ENCODE measurements at places on chromosomes 3 and 15.

DNA sequence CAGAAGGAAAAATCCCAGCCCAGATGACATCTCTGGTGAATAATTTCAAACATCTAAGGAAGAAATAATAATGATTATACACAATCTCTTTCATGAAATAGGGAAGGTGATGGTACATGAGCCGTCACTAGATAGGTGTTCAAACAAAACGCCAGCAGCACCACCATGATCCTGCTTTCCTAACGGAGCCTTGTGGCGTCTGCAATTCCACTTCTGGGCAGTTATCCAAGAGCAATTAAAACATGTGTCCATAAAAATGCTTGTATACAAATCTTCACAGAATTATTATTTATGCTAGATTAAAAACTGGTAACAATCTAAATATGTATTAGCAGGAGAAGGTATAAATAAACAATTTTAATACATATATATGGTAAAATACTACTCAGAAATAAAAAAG, 33.7 kb downstream of the RTP4 start:
- DNase-seq = no peak

- no peak for DNase-seq
Observed at GRCh38 chr15:45539680-45540079, 17.1 kb upstream of the SLC30A4 start.

DNA sequence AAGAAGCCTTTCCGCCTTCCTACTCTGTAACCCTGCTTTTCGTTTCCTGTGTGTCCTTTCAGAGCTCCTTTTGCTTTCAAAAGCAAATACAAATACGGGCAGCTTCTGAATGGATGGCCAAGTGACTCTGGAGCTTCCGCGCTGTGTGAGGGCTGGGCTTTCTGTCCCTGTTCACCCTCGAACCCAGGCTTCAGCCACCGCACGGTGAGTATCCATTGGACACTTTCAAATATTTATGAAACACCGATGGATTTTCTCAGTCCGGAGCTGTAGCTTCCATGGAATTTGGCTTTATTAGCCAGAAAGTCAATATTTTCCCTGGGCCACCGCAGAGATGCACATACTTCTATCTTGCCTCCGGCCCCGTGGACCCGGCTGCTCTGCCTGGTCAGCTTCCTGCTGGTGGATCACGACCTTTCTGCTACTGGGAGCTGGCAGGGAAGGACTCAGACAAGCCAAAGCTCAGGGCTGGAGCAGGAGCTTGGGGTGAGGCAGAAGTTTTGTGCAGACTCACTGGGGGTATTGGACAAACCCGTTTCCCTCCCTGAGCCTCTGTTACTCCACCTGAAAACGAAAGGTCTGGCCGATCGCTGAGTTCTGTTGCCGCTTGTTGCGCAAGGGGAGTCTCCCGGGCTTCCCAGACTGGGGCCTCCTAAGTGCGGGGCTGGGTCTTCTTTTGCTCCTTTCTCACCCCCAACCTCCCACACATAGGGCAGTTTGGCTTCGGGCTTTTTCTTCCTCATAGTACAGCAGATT, 63.6 kb downstream of the LINGO1 start:
- peak; percentile 8 for DNase-seq

DNA sequence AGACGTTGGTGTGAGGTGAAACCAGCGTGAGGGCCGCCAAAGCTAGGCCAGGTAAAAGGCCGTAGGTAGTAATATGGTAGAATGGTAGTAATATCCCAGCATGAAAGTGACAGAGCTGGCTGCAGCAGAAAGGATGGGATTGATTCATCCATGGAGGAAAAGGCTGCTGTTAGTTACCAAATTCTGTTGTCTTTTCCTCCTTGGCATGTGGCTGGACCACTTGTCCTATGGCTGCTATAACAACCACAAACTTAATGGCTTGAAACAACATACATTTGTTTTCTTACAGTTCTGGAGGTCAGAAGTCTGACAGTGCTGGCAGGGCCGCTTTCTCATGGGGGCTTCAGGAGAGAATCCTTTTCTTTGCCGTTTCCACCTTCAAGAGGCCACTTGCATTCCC, 47.8 kb upstream of the CHST2 start:
- no peak for DNase-seq

DNA sequence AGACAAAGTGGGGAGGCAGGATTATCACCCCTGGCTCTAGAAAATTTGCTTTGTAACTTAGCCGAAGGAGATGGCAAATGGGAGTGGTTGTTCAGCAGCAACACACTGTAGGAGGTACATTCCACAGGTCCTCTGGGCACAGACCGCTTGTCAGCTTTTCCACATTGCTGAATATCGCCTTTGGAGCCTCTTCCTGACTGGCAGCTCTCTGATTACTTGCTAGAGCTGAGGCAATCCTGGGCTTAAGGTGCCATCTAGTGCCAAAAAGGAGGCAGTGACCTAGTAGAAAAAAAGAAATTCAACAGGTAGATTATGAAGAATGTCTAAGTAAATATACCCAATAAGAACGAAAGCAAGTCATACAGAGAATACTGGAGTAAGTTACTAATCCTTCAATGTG, 13.1 kb upstream of the SCN5A start:
- DNase-seq = no peak

DNA sequence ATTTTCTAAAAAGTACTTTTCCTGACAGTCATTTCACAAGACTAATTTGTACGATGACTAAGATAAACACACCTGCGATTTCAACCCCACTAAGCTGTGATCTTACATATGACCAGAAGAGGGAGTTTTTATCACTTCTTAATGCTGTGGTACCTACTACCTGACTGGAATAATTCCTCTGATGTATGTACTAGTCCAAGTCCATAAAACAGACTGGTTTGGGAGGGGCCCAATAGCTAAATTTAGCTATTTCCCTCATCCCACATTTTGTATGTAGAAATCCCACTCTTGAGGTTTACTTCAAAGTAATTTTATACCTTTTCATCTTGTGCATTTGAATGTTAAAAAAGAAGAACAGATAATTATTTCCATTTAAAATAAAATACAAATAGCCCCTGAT, 49.7 kb upstream of the SCAANT1 start:
- DNase-seq = no peak

GRCh38 chr3:34066328-34066727, 267.9 kb downstream of the PDCD6IP start:
- DNase-seq = no peak

GRCh38 chr3:190076601-190077394, 43.9 kb downstream of the P3H2 start:
- DNase-seq = peak; percentile 96

DNA sequence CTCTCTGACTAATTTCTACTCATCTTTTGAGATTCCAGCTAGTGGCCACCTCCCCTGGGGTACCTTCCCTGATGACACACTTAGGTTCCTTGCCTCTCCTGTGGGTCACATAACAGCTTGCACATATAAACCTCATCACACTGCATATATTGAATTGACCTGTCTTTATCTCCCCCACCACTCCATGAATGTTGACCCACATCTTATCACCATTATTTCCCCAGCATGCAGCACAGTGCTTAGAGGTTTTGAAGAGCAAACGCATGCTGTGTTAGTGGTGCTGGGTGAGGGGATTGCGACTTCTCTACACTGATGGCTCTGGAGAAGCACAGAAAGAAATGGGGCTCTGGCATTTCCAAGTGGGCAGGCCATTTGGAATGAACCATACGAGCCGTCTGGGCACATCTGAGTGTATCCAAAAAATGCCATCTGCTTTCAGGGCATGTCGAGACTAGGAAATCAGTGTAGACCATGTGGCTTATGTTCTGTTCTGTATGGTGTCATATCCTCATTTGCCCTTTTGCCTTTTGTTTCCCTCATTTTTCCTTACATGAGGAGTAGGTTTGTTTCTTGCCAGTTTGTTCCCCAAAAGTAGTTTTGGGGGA, 333.2 kb upstream of the TRIM42 start:
- DNase-seq = no peak

DNA sequence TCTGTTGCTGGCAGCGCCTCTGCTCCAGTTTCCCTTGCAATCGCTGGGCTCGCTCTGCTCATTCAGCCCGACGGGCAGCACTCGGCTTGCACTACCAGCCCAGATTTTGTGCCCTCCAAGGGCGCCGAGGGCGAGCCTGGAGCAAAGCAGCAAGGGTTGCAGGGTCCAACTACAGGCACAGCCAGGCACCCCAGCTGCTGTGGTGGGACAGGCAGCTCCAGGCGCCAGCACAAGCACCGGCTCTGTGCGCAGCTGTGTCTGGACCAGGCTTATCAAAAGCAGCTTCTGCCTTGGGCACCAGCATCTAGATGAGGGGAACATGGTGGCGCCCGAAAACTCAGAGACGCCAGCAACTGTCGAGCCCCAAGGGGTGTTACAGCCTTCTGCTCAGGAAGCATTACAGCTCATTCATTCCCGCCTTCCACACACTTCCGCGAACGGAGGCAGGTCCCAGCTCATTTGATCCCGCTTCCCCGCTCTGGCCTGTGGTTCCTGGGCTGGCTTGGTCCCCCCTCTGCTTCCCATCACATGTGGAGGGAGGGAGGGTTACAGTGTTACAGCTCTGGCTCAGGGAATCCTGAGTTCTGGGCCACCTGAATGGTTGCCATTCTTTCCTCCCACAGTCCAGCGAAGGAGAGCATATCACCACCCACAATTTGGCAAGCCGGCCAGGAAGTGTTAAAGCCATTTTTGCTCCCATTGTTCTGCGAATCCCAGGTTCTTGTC, 409.9 kb upstream of the ALCAM start:
- DNase-seq = no peak

- DNase-seq = no peak
Observed at GRCh38 chr3:44301746-44302145, 36.8 kb upstream of the TCAIM start.

- DNase-seq = no peak
Observed at GRCh38 chr3:138127636-138128365, 4.4 kb downstream of the A4GNT start.

GRCh38 chr3:7194071-7194835, 333.3 kb downstream of the GRM7 start:
- DNase-seq = no peak

- no peak for DNase-seq
Observed at GRCh38 chr3:13748276-13748879, 131.5 kb downstream of the WNT7A start.

GRCh38 chr3:157026091-157026490, 133.9 kb downstream of the CCNL1 start:
- DNase-seq = no peak

- DNase-seq = no peak
Observed at GRCh38 chr3:138197058-138197457, 10.0 kb downstream of the ARMC8 start.

GRCh38 chr15:74635228-74635627, 19.6 kb downstream of the CLK3 start:
- no peak for DNase-seq

GRCh38 chr3:38271553-38271952, 5.9 kb downstream of the SLC22A13 start:
- DNase-seq = no peak

DNA sequence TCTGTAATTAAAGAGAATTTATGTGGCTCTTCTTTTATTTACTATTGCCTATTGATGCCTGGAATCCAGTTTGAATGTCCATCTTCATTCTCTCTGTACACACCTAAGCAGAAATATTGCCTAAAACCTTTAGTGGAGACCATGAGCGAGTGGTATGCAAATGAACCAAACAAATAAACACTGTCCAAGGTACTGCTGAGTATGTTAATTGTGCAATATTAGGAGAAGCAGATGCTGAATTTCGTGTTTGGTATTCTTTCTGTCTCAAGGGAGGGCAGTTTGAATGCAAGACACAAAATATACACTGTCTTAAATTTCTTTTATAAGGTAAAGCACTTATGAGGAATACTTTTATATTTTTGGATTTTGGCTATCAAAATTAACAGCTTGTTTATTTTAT, 440.9 kb downstream of the RBMS3 start:
- no peak for DNase-seq

GRCh38 chr15:44215594-44215993, 20.5 kb upstream of the FRMD5 start:
- DNase-seq = peak; percentile 89

DNA sequence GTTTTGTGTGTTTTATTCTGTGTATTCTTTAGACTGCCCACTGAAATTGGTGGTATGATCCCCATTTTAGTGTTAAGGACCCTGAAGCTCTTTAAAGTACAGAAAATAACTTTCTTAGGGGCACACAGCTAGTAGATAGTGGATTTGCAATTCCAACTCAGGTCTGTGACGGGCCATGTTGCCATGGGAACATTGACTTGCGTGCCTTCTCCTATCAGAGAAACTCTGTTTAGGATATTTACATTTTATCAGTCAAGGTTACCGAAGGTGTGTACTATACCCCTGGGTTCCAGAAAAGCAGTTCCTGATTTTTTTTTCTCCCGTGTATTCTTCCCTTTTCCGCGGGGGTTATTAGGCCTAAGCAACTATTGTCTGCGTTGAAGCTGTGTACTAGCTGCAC, 19.4 kb downstream of the MYZAP start:
- DNase-seq = no peak

GRCh38 chr3:120341658-120342346, 7.4 kb downstream of the LRRC58 start:
- no peak for DNase-seq

DNA sequence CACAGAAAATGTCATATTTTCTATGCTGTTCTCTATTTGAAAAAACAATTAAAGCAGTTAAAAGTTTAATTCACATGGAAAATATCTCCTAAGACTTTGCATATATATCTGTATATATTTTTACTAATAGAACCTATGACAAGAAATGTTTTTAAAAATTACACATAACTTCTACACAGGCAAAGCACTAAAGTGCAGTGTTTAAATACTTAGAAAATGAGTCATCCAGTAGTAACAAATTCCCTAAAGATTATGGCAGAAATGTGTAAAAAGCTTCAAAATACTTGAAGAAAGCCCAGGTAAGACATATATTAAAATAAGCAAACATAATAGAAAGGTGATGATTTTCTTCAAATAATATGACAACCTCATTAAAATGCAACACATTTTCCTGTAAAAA, 236.6 kb downstream of the TBC1D5 start:
- no peak for DNase-seq

- no peak for DNase-seq
Observed at GRCh38 chr3:190608850-190609589, 95.1 kb downstream of the IL1RAP start.

DNA sequence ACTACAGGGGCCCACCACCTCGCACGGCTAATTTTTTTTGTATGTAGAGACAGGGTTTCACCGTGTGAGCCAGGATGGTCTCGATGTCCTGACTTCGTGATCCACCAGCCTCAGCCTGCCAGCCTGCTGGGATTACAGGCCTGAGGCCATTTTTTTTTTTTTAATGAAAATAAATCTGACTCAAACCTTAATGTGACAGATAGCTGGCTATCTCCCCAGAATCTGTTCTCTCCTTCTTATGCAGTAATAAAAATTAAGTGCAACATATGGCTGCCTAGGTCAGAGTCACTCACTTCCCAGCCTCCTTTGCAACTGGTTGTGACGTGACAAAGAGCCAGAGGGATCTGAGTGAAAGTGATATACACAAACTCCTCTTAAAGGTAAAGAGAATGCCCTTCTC, 53.0 kb downstream of the ZNF148 start:
- DNase-seq = peak; percentile 28

GRCh38 chr3:196609805-196610515, 29.5 kb upstream of the NRROS start:
- DNase-seq = no peak

- DNase-seq = no peak
Observed at GRCh38 chr3:81214631-81215030, 546.8 kb downstream of the GBE1 start.

GRCh38 chr15:28915041-28915810, 29.5 kb downstream of the APBA2 start:
- DNase-seq = no peak

GRCh38 chr15:42581272-42581730, 5.9 kb downstream of the STARD9 start:
- peak; percentile 48 for DNase-seq

GRCh38 chr3:10528046-10528445, 22.7 kb upstream of the ATP2B2 start:
- no peak for DNase-seq

- DNase-seq = no peak
Observed at GRCh38 chr3:143242101-143242500, 122.5 kb downstream of the CHST2 start.

All from stromal cell of bone marrow (primary cell).